ENCODE measurements at places on chromosomes 6 and 20.

GRCh38 chr20:57464642-57465211 is 60.2 kb downstream of the CTCFL start:
- no peak for DNase-seq

DNA sequence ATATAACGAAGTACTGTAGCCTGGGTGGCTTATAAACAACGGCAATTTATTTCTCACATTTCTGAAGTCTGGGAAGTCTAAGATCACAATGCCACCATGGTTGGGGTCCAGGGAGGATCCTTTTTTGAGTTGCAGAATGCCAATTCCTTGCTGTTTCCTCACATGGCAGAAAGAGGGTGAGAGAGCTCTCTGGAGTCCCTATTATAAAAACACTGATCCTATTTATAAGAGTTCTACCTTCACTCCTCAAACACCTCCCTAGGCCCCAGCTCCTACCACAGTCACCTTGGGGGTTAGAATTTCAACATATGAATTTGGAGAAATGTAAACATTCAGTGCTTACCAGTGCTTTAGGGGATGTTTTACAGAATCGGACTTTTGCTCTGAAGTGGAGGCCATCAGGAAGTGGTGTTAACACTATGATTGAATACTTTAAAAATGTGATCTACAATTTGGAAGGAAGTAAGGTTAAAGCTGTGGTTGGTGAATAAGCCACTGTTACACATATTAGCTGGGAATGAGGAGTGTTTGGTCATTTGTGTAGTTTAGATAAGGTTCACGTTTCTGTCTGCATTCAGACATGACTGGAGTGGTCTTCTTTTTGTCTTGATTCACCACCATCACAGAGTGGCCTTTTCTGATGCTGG is 79.9 kb upstream of the SPTLC3 start:
- DNase-seq, result no peak

DNA sequence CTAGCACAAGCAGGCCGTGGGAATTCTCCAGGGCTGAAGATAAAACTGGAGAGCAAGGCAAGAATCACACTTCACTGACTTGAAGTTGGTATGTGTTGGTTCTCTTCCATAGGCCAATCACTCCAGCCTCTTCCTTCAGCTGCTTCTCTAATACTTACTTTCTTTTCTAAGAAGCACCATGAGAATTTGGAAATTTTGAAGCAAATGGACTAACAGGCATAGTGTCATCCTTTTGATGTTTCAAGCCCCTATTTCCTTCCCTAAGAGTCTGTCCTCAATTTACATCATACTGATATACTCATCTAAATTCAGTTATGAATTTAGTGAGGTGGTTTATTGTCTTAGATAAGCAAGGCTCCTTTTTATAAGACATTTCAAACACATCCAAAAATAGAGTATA is 24.0 kb downstream of the SLC26A8 start:
- DNase-seq, result no peak

GRCh38 chr6:22717915-22718314 is 148.5 kb downstream of the HDGFL1 start:
- no peak for DNase-seq

GRCh38 chr6:150813993-150814359 is 51.5 kb upstream of the MTHFD1L start:
- no peak for DNase-seq

GRCh38 chr6:79797912-79798311 is 149.4 kb downstream of the ELOVL4 start:
- DNase-seq, result no peak

GRCh38 chr6:161406646-161407045 is 132.8 kb upstream of the AGPAT4 start:
- DNase-seq, result no peak

- no peak for DNase-seq
Measured at GRCh38 chr6:45378334-45378926, 696 bp upstream of the SUPT3H start.

DNA sequence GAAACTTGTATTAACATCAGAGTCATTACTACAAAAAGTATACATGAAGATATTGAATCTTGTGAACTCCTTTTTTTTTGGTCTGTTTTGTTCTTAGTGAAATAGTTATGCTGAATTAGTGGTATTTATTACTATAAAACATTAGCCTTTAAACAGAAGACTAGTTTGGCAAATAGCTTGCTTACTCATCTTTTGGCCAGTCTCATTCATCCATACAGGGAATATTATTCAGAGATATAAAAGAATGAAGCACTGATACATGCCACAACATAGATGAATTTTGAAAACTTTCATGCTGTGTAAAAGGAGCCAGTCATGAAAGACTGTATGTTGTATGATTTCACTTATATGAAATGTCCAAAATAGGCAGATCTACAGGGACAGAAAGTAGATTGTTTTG is 205.9 kb downstream of the ZFAND3 start:
- DNase-seq, result no peak

GRCh38 chr20:58755766-58756449 is 63.3 kb downstream of the NPEPL1 start:
- no peak for DNase-seq

- DNase-seq, result no peak
Measured at GRCh38 chr20:3195590-3196237, 8.8 kb downstream of the DDRGK1 start.

DNA sequence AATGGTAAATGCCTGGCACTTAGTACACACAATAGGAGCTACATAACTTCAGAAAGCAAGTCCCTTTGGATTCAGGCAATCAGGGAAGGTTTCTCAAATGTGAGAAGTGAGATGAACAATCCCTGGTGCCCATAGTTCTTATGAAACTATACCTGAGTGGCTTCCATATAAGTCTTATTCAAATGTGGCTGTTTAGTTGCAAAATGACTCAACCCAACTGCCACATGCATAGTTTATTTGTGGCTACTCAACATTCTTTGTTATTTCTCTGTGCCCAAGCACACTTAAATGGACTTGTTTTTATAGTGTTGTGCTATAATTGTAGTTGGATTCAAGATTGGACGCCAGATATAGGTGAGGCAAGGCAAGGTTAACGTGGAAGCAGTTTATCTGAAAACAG is 93.7 kb upstream of the ATXN1 start:
- DNase-seq, result no peak

DNA sequence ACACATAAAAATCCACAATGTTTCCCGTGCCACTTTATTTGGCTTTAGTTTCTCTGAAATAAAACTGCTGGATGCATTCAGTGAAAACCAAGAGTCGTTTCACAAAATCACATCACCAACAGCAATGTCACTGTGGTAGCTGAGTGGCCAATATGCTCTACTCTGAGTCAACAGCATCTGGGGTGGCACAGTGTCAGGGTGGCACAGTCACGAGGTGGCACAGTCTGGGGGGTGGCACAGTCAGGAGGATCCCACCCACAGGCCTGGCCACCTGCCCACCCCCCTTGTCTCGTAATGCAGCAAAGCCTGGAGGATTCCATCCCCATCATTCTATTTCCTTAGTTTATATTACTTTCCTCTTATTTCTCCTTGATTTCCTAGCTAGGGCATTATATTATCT is 87.0 kb downstream of the ANKRD60 start:
- no peak for DNase-seq

DNA sequence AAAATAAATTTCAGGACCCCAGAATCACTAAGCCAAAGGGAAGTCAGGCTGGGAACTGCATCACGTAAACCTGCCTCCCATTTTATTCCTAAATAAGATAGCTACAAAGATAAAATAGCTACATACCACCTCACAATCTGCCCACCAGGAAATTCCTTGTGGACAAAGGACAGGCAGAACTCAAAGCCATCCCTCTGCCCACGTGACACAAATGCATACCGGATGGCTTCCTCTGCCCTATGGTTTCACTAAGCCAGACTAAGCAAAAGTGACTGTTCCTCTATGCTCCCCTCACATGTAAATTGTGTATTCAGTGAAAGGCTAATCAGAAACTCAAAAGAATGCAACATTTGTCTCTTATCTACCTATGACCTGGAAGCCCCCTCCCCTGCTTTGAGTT is 15.0 kb downstream of the MBOAT1 start:
- no peak for DNase-seq

DNA sequence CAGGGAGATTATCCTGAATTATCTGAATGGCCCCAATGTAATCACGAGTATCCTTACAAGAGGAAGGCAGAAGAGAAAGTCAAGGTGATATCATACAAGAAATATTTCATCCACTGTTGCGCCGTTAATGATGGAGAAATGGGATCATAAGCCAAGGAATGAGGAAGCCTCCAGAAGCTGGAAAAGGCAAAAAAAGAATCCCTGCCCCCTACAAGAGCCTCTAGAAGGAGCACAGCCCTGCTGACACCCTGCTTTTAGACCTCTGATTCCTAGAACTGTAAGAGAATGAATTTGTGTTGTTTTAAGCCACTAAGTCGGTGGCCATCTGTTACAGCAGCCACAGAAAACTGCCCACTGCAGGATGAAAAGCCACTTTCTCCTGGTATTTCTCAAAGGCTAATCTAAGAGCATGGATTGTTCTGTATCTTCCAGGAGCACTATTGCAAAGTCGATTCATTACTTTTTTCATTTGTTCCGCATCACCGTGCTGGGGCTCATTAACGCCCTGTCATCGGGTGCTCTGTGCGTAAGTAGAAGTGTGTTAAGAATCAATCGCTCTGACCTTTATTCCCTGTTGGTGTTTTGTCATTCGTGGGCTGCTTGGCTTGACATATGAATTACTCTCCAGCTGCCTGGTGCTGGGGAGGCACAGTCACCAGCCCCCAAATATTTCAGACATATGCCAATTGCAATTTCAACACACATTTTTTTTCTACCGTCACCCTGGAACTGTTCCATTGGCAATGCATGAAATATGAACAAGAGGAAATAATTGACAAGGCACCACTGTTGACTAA is 117.0 kb downstream of the PCSK2 start:
- DNase-seq, result no peak

DNA sequence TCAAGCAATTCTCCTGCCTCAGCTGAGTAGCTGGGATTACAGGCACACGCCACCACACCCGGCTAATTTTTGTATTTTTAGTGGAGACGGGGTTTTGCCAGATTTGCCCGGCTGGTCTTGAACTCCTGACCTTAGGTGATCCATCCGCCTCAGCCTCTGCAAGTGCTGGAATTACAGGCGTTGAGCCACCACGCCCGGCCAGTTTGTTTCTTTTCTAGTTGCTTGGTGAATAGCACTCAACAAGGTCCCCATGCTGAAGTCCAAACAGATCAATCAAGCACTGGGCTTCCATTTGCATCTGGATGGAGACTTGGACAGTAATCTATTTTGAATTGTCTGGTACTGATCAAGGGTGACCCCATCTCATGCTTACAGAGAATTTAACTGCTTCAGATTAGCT is 108.9 kb upstream of the FOXO3 start:
- no peak for DNase-seq

- DNase-seq, result no peak
Measured at GRCh38 chr20:48339986-48340882, 487.6 kb downstream of the PREX1 start.

DNA sequence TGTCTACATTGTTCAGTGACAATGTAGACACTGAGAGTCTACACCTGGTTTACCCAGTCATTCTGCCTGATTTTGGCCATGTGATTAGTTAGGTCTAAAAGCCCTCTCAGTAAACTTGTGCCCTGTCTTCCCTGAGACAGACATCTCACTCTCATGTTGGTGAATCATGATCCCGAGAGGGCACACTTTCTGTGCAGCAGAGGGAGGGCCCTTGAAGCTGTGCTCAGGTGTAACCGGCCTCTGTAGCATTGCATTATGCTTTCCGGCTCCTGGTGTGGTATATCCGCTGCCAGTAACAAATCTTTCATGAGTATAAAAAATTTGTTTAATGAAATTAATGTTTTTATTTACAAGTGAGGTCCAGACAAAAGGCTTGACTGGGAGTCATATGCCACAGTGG is 85.0 kb downstream of the RALGAPA2 start:
- no peak for DNase-seq

GRCh38 chr6:109701774-109702173 is 10.7 kb downstream of the FIG4 start:
- DNase-seq, result no peak

- DNase-seq, result no peak
Measured at GRCh38 chr20:15867899-15868298, 705.3 kb downstream of the KIF16B start.

- DNase-seq, result no peak
Measured at GRCh38 chr20:14720251-14720650, 382.8 kb upstream of the FLRT3 start.

DNA sequence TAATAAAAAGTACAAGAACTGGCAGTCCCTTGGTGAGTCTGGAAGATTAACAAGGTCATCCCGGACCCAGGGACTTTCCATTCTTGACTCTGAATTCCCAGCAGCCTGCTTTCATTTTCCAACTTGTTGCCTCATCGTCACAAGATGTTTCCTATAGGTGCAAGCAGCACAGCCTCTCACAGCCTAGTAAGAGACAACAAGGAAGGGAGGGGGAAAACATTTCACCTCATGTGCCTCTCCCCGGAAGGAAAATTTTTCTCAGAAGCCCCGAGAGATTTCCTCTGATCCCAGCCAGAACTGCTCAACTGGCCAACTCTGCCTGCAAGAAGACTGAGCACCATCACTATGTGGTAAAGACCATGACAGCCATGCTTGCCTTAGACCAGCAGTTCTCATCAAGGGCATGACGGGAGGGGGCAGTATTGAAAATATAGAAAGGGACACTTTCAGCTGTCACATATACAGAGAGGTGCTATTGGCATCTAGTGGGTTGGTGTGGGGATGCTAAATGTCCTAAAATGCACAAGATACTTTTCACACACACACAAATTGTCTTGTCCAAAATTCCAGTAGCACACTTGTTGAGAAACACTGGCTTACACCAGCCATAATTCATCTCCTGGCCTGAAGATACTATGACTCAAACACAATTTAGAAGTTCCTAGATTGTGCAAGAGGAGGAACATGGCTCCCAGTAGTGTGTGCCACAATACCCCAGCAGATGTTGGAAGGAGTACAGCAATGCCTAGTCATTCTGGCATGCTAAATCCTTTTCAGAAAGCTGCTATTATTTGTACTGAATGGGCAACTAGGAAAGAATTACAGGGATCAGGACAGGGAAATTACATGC is 10.8 kb upstream of the WTAP start:
- no peak for DNase-seq

DNA sequence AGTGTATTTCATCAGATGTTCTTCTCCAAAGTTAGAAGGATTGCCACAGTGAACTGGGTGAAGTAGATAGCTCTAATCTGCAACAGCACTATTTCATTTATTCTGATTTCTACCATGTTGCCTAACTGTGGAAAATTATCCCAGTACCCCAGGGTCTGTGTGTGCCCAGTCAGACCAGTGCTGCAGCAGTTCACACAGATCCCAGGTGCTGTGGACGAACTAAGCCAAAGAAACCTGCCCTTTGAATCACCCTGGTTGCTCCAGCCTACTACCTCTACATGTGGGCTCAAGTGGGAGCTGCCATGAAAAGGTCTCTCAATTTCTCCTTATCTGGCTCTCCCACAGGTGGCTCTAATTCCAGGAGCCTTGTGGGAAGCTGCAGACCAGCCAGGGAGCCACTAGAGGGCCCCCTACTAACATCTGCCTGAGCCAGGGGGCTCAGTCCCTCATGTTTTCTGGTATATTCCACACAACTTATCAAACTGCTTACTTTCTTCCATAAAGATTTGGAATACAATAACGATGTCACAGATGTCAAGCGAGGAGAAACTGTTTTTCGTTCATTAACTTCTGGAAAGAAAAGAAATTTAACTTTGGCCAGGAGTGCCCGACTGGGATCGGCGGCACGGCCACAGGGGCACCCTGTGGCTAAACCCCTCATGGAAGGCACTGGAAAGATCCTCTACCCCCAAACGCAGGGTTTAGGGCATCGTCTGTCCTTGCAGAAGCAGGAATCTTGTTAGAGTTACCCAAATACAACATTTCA is 31.6 kb upstream of the LY86 start:
- no peak for DNase-seq

GRCh38 chr20:833121-833449 is 430 bp upstream of the FAM110A start:
- DNase-seq, result no peak

GRCh38 chr6:168291450-168291849 is 28.1 kb downstream of the DACT2 start:
- no peak for DNase-seq
